ENCODE measurements at places on chromosomes 11 and 22.

GRCh38 chr11:16843294-16843693 is 104.8 kb downstream of the C11orf58 start:
- DNase-seq: no peak

- DNase-seq: no peak
These were observed 95.2 kb upstream of the C11orf87 start for GRCh38 chr11:109326781-109327180.

DNA sequence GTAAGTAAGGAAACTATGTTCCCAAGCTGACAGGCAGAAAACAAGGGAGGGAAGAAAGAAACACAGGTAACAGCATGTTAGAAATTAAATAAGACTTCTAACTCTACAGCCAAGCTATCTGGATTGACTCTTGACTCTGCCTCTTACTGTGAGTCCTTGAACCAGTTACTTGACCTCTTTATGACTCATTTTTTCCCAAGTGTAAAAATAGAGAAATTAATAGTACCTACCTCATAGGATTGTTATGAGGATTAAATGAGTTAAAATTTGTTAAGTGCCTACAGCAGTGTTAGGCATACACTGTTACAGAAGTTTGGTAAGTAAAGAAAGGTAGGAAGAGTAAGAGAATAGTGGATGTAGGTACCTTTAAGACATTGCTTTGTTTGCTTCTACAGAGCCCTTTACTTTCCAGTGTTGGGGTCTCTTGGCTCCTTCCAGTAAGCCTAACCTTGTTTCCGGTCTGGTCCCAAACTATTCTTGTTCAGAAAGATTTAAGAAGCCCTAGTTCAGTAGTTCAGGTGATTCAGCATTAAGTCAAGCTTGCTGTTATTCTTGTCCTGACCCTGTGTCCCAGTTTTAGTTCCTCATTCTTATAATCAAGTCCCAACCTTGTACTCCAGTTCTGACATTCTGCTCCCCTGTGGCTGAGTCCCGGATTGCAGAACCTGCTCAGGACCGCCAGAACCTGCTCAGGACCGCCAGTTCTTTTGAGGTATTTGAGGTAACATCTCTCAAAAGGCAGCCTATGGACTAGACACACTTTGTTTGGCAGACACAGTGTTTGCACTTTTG is 963.4 kb upstream of the CCDC90B start:
- no peak for DNase-seq

- DNase-seq: no peak
These were observed 10.7 kb downstream of the TUB start for GRCh38 chr11:8091721-8092120.

- DNase-seq: no peak
These were observed 8.9 kb downstream of the SDF2L1 start for GRCh38 chr22:21650823-21651520.

DNA sequence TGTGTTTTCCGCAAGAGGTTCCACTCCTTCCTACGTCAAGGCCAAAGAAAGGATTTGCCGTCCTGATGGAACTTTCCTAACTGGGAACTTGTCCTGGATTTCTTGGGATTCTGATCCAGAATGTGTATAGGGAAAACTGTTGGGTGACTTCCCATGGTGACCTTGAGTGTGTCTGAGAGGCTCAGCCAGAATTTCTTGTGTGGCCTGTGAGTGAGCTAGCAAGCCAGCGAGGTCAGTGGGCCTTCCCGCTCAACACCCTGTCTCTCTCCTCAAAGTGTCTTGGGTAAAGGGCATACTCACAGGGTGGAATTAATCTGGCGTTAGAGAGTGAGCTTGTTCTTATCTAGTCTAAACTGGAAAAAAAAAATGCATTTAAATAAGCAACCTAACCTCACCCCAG is 20.4 kb downstream of the ZNRF3 start:
- no peak for DNase-seq

DNA sequence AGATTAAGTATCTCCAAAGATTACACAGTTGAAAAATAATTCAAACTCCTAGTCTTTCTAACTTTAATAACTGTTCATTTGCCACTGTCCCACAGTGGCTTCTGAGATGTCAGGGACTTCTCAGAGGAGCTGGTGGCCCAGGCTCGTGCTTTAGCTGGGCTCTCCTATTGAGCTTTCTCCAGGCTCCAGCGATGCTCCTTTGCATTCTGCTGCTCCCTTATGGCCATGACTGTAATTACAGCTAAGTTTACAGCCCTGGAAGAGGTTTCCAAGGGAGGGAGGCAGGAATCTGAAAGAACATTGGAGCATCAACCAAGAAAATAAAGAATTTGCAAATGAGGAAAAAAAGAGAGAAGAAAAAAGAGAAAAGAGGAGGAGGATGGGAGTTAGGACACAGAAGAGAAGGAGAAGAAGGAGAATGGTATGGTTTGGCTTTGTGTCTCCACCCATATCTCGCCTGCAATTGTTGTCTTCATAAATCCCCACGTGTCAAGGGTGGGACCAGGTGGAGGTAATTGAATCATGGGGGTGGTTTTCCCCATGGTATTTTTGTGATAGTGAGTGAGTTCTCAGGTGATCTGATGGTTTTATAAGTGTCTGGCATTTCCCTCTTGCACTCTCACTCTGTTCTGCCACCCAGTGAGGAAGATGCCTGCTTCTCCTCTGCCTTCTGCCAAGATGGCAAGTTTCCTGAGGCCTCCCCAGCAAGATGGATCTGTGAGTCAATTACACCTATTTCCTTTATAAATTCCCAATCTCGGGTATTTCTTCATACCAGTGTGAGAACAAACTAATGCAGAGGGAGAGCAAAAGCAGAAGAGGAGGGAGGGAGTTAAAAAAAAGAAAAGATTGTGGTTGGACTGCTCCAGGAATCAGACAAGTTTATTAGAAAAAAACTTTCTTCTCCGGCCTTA is 857.0 kb downstream of the KCNA4 start:
- DNase-seq: no peak

GRCh38 chr11:96256215-96257011 is 86.6 kb downstream of the MAML2 start:
- DNase-seq: no peak
